ENCODE measurements at places on chromosomes 6 and 20.

- no peak for DNase-seq
Observed at GRCh38 chr20:4289875-4290274, 274.5 kb upstream of the RNF24 start.

GRCh38 chr20:47727909-47728361, 57.3 kb downstream of the SULF2 start:
- DNase-seq: no peak

- DNase-seq: no peak
Observed at GRCh38 chr6:45420909-45421708, 43.4 kb upstream of the SUPT3H start.

GRCh38 chr6:137665342-137665934, 171.2 kb upstream of the OLIG3 start:
- no peak for DNase-seq

DNA sequence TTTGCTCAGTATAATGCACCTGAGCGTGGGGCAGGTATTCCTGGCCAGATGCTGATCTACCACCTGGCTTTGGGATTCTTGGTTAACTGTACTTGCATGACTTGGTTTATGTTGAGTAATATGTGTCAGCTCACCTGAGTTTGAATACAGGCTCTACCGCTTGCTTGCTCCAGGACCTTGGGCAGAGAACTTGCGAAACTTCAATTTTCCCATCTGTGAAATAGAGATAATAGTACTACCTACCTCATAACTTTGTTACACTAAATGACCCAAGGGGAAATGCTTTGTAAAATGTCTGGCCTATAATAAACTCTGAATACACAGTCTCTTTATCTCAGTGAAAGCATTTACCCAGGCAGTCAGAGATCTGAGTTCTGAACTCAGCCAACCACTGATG, 51.8 kb downstream of the SCAND1 start:
- no peak for DNase-seq

DNA sequence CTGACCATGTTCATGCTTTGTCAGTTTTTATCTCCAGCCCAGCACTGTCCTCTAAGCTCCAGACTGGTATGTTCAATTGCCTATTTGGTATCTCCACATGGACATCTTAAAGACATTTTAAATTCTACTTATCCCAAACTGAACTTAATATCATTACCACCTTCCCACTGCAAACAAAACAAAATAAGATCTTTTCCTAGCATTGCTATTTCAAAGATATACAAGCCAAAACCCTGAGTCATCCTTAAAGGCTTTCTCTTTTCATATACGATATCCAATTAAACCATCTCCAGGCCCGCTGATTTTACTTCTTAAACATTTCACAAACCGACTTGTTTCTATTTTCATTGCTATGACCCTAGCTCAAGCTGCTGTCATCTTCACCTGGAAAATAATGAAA, 35.1 kb upstream of the HS3ST5 start:
- no peak for DNase-seq

GRCh38 chr20:3000852-3001523, 42.4 kb upstream of the GNRH2 start:
- no peak for DNase-seq

DNA sequence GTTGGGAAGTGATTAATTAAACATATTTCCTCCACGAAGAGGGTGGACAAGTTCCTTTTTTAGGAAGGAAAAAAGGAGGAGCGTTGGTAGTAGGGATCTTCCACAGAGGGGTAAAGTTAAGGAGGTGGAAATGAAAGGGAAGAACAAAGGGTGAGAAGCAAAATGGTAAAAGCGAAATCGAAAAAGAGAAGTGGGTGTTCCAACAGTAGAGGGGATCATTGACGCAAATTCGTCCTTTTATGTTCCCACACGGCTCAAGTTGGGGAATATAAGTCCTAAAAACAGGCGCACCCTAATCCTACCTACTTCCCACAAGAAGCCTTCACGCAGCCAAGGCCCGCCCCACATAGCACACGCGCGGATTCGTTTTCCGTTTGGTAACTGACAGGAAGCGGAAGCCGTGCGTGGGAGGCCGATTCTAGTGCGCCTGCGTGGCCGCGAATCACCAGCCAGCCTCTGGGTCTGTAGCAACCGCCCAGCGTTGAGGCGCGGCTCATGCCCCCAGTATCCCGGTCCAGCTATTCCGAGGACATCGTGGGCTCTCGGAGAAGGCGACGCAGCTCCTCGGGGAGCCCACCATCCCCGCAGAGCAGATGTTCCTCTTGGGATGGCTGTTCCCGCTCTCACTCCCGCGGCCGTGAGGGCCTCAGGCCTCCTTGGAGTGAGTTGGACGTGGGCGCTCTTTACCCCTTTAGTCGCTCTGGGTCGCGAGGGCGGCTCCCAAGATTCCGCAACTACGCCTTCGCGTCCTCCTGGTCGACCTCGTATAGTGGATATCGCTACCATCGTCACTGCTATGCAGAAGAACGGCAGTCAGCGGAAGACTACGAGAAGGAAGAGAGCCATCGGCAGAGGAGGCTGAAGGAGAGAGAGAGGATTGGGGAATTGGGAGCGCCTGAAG, at the start of gene NKAPL:
Gene NKAPL (plus strand): TSS at position 421 of the 901 bp plus-strand sequence. CDS start 75 bp downstream, at position 496.
- peak; percentile 16 for DNase-seq

GRCh38 chr6:155382338-155382685, 68.0 kb upstream of the TFB1M start:
- no peak for DNase-seq

DNA sequence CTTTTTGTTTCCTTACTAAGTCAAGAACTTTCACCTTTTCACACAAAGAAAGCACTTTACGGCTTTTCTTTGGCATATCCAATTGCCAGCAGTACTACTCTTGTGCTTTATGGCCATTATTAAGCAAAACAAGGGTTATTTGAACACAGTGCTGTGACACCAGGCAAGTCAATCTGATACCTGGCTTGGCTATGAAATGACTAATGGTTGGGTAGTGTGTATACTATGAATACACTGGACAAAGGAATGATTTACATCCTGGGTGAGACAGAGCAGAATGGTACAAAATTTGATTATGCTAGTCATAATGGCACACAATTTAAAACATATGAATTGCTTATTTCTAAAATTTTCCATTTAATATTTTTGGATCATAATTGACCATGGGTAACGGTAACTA, 22.1 kb upstream of the ADGRF1 start:
- no peak for DNase-seq

DNA sequence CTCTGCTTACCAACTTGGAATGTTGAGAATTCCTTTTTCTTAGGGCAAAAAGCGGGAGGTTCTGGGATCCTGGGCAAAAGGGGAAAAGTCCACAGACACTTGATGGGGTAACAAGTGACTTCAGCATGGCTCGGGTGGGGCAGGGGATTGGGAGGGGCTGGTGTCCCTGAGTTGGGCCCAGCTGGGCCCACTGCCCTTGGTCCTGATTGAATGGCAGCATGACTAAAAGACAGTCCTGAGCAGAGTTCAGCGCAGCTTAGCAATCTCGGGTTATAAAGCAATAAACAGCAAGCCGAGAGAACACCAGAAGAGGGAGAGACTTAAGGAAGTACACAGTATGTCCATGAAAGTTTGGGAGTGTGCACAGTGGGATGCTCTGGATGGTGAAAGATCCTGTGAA, 5.6 kb downstream of the PPP2R5D start:
- DNase-seq: no peak

GRCh38 chr20:3819411-3820047, 818 bp upstream of the AP5S1 start:
- DNase-seq: no peak

GRCh38 chr6:4581468-4582385, 194.5 kb upstream of the CDYL start:
- DNase-seq: no peak

- no peak for DNase-seq
Observed at GRCh38 chr6:76866091-76866915, 597.0 kb downstream of the HTR1B start.

- no peak for DNase-seq
Observed at GRCh38 chr6:21636876-21637275, 43.3 kb downstream of the SOX4 start.

- DNase-seq: no peak
Observed at GRCh38 chr6:112145080-112145573, 57.7 kb downstream of the FAM229B start.

GRCh38 chr6:73180763-73181619, 44.3 kb downstream of the KHDC1L start:
- peak; percentile 3 for DNase-seq

GRCh38 chr6:154247119-154247861, 109.3 kb downstream of the IPCEF1 start:
- no peak for DNase-seq

- no peak for DNase-seq
Observed at GRCh38 chr6:165849534-165850430, 186.7 kb upstream of the PDE10A start.

DNA sequence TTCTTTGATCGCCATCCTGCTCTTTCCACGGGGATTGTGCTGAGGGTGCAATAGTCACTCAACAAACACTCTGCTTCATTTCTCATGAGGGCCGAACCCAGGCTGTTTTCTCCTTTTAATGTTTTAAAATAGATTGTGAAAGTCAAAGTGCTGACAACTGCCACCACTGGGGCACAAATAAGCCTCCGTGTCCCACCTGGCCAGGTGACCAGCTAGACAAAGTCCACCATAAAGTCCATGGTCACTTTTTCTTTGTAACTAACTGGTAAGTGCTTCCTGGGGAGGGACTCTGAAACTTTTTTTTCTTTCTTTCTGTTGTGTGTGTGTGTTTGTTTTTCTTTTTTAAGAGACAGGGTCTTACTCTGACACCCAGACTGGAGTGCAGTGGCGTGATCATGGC, 219.8 kb downstream of the LY86 start:
- DNase-seq: no peak

GRCh38 chr6:170279426-170279825, 11.5 kb downstream of the DLL1 start:
- no peak for DNase-seq

DNA sequence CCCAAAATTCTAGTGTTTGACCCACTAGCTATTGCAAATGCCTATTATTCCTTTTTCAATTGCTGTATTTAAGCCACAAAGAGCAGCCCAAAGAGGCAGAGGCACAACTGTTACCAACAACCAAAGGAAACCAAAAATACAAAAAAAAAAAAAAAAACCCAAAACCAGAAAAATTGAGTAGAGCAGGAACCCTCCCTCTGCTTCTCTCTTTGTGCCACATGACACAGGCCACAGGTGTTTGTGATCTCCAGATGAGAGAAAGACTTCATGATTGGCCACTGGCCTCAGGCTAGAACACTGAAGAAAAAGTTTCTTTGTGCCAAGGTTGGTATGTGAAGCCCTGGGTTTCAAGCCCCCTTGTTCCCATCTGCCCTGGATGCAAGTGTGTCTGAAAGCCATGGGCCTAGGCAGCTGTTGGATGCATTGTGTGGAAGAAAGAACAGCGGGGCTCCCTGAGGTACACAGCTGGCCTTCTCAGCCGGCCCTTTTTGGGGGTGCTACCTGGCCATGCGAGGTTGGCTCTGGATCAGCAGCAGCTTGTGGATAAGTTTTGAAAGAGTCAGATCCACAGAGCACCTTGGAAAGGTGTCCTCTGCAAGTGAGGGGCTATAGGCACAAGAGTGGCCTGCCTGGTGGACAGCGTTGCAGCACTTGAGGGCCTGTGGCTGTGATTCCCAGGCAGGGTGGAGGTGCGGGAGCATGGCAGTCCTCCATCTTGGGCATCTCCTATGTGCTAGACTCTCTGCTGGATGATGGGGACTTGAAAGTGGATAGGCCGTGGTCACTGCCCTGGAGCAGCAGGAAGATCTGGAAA, 204.5 kb downstream of the ZDHHC14 start:
- no peak for DNase-seq

GRCh38 chr6:7341989-7342742, 29.2 kb upstream of the SSR1 start:
- no peak for DNase-seq

DNA sequence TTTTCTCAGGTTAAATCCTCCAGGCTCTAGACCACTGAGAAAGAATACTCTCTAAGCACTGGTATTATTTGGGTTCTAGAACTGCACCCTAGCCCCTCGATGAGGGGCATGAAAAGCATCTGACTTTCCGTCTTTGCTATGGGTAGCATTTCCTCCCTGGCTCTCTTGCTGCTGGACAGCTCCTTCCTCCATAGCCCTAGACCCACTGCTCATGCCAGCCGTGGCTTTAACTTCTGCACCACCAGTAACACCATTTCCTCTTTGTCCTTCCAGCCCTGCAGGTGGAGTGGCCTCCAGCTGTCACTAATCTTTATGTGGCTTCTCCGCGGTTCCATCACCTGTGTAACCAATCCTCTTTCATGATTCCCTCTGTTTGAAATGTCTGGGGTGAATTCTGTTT, 194.9 kb downstream of the SCP2D1 start:
- DNase-seq: no peak

GRCh38 chr20:34951252-34951651, 4.4 kb downstream of the GSS start:
- DNase-seq: no peak

DNA sequence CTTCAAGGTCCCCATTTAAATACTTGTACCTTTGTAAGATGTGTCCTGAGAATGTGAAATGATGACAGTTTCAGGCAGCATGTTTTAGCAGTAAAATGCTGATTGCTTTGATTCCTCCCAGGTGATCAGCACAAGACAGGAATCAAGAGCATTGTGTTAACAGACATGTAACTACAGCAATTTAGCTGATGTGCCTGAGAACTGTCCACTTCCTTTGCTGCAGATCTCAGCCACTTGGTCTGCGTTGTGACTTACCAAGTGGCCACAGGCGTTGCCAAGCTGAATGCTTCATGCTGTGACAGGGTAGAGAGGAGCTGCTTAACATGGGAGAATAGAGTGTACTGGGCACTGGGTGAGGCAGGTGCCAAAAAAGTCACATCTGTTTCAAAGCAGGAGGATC, 767.0 kb upstream of the POU3F2 start:
- DNase-seq: no peak

DNA sequence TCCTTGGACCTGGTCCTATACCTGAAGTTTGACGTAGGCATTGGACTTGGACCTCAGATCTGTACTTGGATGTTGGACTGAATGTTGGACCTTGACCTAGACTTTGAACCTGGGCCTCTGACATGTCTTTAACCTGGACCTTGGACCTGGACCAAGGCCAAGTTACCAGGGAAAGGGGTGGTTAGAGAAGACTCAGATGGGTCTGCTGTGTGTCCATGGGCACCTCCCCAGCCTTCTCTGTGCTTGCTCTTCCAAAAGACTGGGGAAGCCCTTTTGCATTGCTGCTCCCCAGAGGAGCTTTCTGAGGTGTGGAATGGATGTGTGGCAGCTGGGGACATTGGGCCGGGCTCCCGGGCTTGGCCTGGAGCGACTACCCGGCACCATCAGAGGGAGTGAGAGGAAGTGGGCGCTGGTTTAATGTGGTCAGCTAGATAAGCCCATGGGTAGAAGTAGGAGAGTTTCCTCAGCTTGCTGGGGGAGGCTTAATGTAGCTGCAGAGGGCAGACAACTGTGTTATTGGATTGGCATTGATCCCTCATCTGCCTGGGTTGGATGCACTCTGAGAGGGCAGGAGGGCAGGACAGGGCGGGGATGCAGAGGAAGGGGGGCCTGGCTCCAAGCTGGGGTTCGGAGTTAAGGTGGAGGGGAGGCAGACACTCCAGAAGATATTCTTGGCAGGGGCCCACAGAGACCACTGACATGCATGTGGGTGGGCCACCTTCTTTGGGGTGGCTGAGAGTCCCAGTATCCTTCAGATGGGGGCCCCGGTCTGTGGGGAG, 4.2 kb downstream of the SCRT2 start:
- no peak for DNase-seq

Data from effector memory CD8-positive, alpha-beta T cell (primary cell).